ENCODE measurements at places on chromosomes 5 and 9. TPM values are rescaled to one million over a fixed set of nuclear protein-coding genes. Genes with fewer than 3 reads are reported as not detected.

- H3K36me3 ChIP-seq, result peaks cover 4% of the 10 kb centered on the region
- no peak for DNase-seq
- H3K4me1 ChIP-seq, result peaks cover 2% of the 10 kb centered on the region
- no peak overlapping the region for H3K4me3 ChIP-seq
- no peak overlapping the region for H3K27ac ChIP-seq
- peaks cover 64% of the 10 kb centered on the region for H3K27me3 ChIP-seq
Observed at GRCh38 chr5:176614805-176615478, 5.0 kb upstream of the GPRIN1 start.

- no peak overlapping the region for H3K4me3 ChIP-seq
- H3K4me1 ChIP-seq, result peaks cover 31% of the 10 kb centered on the region
- no peaks in the 10 kb centered on the region for H3K27me3 ChIP-seq
- H3K36me3 ChIP-seq, result peaks cover 4% of the 10 kb centered on the region
- no peak for DNase-seq
- peak overlapping the region; percentile 60 for H3K27ac ChIP-seq
Observed at GRCh38 chr5:134541736-134542376, 16.4 kb downstream of the JADE2 start.

DNA sequence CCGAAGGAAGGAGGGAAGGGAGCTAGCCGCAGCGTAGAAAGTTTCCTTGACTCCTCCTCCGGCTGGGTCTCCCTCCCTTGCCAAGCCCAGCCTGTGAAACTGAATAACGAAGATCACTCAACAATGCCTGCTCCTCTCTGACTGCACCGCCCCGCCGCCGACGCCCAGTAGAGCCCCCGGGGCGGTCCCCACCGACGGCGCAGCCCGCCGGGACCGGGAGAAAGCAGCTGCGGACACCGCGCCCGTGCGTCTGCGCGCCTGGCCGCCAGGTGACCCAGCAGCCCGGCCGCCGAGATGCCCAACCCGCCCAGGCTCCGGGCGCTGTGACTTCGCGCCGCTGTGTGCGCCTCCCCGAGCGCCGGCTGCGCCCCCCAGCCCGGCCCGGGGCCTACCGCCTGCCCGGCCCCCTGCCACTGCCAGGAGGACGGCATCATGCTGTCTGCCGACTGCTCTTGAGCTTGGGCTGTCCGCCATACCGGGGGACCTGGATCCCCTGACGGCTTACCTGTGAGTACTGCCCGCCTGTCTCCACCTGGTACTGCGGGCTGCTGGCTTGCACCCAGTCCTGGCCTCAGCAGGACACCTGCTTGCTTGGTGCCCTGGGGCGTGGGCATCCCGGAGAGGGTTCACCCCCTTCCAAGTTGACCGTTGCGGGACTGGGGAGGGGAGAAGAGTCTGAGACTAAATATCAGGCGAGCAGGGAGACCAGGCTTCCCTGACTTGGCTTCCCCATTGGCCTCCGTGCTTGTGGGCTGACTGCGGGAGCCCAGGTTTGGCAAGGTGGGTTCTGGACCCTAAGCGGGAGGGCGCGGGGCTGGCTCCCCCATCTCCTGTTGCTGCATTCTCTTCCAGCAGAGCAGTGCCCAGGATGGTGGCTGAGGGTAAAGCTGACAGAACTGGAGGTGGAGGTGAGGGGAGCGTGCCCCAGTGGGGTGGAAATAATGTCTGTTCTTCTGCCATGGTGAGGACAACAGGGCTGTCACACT lies 26.2 kb upstream of the SPTLC1 start:
- peaks cover 18% of the 10 kb centered on the region for H3K4me1 ChIP-seq
- no peak for DNase-seq
- no peak overlapping the region for H3K27ac ChIP-seq
- H3K4me3 ChIP-seq, result peak overlapping the region; percentile 81
- peaks cover 8% of the 10 kb centered on the region for H3K36me3 ChIP-seq

DNA sequence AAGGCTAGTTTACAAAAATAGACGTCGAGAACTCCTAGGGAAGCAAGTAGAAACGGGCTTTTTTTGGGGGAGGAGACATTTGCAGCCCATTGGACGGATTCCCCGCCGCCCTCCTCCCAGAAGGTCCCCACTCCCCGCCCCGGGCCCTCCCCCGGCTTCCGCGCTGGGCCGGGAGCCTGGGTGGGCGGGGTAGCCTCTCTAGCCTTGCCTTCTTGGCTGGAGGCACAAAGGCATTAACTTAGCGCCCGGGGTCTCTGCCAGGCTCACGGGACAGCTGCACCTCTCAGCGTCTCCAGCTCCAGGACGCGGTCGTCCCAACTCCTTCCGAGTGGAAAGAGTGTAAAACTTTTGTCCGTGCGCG lies at the start of gene DMRTA1:
TSS of gene DMRTA1 (plus strand) at position 236 of the 361 bp plus-strand sequence. CDS start 242 bp downstream, outside the sequence.
- peaks cover 3% of the 10 kb centered on the region for H3K4me1 ChIP-seq
- peaks cover 28% of the 10 kb centered on the region for H3K27me3 ChIP-seq
- no peak within 1 kb of the TSS for H3K27ac ChIP-seq
- DNase-seq, result no peak

GRCh38 chr9:116596646-116597045 lies 90.5 kb upstream of the TRIM32 start:
- no peak overlapping the region for H3K27ac ChIP-seq
- no peaks in the 10 kb centered on the region for H3K27me3 ChIP-seq
- no peaks in the 10 kb centered on the region for H3K4me1 ChIP-seq
- no peaks in the 10 kb centered on the region for H3K36me3 ChIP-seq
- no peak overlapping the region for H3K4me3 ChIP-seq
- DNase-seq, result no peak

- H3K27me3 ChIP-seq, result peaks cover 47% of the 10 kb centered on the region
- H3K4me1 ChIP-seq, result no peaks in the 10 kb centered on the region
- H3K4me3 ChIP-seq, result no peak overlapping the region
- H3K27ac ChIP-seq, result no peak overlapping the region
- no peaks in the 10 kb centered on the region for H3K36me3 ChIP-seq
Observed at GRCh38 chr9:130421802-130422276, 22.9 kb upstream of the ASS1 start.

- H3K4me3 ChIP-seq, result no peak overlapping the region
- no peak for DNase-seq
- no peaks in the 10 kb centered on the region for H3K36me3 ChIP-seq
Observed at GRCh38 chr9:16627967-16628366, 242.5 kb downstream of the BNC2 start.

GRCh38 chr5:168314735-168315411 lies 23.4 kb downstream of the WWC1 start:
- DNase-seq, result no peak
- H3K27ac ChIP-seq, result no peak overlapping the region
- no peak overlapping the region for H3K4me3 ChIP-seq
- H3K4me1 ChIP-seq, result peaks cover 5% of the 10 kb centered on the region

- no peaks in the 10 kb centered on the region for H3K4me1 ChIP-seq
- H3K27me3 ChIP-seq, result no peaks in the 10 kb centered on the region
- H3K36me3 ChIP-seq, result no peaks in the 10 kb centered on the region
- no peak overlapping the region for H3K4me3 ChIP-seq
- no peak for DNase-seq
Observed at GRCh38 chr9:11595756-11596155, 983.0 kb upstream of the PTPRD start.

DNA sequence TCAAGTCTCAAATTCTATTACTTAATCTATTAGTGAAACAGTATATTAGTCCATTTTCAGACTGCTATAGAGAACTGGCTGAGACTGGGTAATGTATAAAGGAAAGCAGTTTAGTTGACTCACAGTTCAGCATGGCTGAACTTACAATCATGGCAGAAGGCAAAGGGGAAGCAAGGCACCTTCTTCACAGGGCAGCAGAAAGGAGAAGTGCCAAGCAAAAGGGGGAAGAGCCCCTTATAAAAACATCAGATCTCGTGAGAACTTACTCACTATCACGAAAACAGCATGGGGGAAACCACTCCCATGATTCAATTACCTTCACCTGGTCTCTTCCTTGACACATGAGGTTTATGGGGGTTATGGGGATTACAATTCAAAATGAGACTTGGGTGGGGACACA lies 67.9 kb upstream of the CHSY3 start:
- no peak overlapping the region for H3K27ac ChIP-seq
- peaks cover 37% of the 10 kb centered on the region for H3K27me3 ChIP-seq
- no peak for DNase-seq

DNA sequence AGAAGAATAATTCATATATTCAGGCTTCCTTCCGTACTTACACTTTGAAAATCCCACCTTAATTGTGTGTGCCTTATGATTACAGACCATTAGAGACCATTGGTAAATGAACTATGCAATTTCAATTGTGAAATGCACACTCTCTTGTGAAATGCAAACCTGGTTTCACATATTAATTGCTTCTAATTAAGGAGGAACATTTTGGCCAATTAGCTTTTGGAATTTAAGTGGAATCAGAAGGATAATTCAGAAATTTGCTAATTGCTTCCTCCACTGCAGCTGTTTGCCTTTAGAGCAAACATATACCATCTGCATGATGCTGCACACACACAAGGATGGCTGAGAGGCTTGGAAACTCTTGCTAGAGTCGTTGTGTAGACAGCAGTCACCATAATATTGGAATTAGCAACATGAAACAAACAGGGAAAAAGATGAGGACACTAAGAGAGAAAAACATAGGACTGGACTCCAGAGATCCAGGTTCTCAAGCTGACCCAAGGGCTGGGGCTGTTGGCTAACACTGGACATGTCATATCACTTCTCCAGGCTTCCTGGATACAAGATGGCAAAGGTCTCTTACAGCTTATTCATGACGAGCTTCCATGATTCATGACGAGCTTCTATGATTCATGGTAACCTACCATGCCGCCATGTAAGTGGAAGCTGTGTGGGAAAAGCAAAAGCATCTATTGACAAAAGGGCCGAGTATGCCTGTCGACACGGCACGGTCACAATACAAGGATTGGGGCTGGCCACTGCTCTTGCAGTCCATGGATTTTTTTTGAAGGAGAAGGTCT lies 78.0 kb downstream of the PTCH1 start:
- no peaks in the 10 kb centered on the region for H3K4me1 ChIP-seq
- H3K36me3 ChIP-seq, result no peaks in the 10 kb centered on the region
- no peak for DNase-seq

DNA sequence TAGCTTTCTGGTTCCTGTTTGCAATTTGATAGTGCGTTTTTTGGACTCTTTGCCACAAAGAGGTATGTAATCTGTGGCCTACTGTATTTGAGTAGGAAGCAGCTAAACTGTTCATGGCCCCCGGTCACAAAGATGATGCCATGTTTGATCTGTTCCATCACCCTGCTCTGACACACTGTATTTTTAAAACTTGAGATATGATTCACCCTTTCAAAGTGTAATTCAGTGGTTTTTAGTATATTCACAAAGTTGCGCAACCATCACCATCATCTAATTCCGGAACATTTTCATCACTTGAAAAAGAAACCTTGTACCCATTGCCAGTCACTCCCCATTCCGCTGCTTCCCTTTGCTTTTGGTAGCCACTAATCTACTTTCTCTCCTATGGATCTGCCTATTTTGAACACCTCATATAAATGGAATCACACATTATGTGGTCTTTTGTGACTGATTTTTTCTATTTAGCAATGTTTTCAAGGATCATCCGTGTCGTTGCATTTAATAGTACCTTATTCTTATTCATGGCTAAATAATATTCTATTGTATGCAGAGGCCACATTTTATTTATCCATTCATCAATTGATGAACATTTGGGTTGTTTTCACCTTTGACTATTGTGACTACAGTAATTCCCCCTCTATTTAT lies 141.6 kb downstream of the NR3C1 start:
- peaks cover 2% of the 10 kb centered on the region for H3K4me1 ChIP-seq
- no peaks in the 10 kb centered on the region for H3K36me3 ChIP-seq
- no peaks in the 10 kb centered on the region for H3K27me3 ChIP-seq
- no peak overlapping the region for H3K4me3 ChIP-seq
- no peak overlapping the region for H3K27ac ChIP-seq

GRCh38 chr5:38497946-38498345 lies 58.5 kb downstream of the LIFR start:
- H3K36me3 ChIP-seq, result no peaks in the 10 kb centered on the region
- no peak for DNase-seq
- H3K27ac ChIP-seq, result no peak overlapping the region
- H3K4me3 ChIP-seq, result no peak overlapping the region

DNA sequence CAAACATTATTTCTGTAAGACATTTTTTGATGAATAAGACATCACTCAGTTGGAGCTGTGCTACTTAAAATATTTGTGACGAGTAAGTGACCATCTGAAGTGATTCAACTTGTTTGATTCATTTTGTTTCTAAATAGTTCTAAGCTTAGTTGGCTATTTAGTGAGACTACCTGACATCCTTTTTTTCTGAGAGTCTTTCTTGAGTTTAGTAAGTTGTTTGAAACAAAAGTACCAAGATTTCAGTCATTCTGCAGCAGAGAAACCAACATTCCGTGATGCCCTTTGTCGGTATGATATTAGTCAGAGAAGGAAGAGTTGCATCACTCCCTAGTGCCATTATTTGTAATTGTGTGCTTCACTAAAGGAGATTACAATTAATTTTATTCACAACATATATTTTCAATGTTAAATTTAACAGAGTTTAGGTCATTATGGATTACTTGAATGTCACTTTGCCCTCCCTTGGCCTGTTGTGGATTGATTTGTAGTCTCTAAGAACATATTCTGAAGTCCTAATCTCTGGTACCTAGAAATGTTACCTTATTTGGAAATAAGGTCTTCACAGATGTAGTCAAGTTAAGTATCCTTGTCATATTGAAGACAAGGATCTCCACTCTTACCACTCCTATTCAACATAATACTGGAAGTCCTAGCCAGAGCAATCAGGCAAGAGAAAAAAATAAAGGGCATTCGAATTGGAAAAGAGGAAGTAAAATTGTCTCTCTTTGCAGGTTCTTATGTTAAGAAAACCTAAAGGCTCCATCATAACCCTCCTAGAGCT lies 212.2 kb downstream of the PCSK1 start:
- no peak for DNase-seq
- no peaks in the 10 kb centered on the region for H3K4me1 ChIP-seq
- no peak overlapping the region for H3K4me3 ChIP-seq
- peaks cover 4% of the 10 kb centered on the region for H3K36me3 ChIP-seq
- no peak overlapping the region for H3K27ac ChIP-seq

TMED7 gene
- total RNA-seq, result 53.7 TPM

PTGDS gene
- 21.4 TPM for total RNA-seq

SPEF2 gene
- 8.3 TPM for total RNA-seq

PCDHB3 gene
- total RNA-seq, result not detected

PCDHGA5 gene
- not detected for total RNA-seq

Data from T-helper 17 cell (primary cell).